ENCODE measurements at places on chromosomes 11 and 22.
A peak's percentile ranks its signal among the peaks of the same experiment; 100 is the strongest.

GRCh38 chr11:2665526-2666400 lies 34.0 kb downstream of the KCNQ1OT1 start:
- peak; percentile 77 for DNase-seq

DNA sequence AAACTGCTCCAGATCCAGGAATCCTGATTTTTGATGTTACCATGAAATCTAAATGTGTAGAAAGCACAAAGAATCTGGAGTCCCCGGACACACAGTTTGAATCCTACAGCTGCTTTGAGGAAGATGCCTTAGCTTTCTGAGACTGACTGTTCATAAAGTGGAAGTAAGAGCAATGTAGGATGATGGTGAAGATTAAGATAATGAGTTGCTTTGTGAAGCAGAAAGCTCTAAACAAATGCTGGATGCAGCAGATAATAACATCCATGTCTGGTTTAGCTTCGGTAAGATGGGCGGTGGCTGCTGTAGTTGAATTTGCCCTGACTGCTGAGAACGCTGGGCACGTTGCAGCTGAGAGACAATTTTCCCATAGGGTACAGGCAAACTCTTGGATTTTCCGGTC lies 20.1 kb downstream of the OVOL1 start:
- no peak for DNase-seq

DNA sequence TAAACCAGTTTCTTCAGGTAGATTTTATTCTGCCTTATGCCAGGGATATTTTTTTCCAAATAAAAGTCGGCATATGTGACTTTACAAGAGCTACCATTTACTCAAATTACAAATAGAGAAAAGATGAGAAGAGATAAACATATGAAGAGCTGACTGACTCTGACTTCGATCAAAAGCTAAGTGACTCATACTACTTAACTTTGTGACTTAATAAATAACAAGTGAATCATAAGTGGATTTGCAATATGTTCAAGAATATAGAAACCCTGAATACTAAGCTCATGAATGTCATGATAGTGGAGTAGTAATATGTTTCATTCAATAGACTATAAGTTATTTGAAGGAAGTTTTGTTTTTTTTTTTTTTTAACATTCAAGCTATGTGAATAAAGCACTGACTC lies 130.5 kb upstream of the ANO3 start:
- no peak for DNase-seq

DNA sequence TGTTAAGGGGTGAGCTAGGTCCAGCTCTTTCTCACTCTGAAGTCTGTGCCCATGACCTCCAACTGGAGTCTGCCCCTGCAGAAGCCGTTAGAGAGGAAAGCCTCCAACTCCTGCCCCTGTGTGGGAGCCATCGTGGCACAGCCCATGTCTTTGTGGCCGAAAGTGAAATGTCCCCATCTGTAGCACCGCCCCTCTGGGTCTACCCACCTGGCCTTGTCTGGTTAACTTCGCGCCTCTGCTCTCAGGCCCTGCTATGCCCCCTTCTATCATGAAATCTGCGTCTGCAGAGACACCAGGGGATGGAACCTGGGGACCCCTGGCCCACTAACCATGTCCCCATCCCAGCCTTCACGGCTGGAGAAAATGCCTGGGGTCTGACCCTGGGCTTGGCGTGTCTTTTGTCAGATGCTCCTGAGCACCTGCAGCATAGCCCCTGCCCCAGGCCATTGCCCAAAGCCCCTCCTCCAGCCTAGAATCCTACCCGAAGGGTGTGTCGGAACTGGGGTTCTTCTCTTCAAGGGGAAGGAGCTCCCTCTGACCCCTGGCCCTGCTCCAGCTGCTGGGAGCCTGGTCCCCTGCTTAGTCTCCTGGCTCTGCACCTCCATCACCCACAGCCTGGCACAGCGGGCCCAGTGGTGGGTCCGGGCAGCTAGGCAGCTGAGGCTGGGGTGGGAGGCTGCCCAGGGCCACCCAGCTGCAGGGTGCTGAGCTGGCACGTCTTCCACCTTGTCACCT lies 35.8 kb upstream of the HMOX1 start:
- no peak for DNase-seq

DNA sequence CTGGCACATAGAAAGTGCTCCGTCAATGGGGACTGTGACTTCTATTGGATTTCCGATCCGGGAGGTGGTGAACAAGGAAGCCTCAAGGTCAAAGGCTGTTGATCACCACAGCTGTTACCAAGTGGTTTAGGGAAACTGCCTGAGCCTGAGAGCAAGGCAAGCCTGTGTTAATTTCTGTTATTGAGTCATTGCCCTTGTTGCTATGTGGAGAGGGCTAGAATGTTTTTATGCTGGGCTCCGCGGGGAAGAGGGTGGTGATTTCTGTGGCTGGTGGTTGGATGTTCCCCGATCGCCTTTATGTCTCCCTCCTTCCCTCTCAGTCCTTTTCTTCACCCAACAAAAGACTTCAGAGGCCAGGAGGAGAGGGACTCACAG lies 108.5 kb upstream of the ALX4 start:
- peak; percentile 36 for DNase-seq

DNA sequence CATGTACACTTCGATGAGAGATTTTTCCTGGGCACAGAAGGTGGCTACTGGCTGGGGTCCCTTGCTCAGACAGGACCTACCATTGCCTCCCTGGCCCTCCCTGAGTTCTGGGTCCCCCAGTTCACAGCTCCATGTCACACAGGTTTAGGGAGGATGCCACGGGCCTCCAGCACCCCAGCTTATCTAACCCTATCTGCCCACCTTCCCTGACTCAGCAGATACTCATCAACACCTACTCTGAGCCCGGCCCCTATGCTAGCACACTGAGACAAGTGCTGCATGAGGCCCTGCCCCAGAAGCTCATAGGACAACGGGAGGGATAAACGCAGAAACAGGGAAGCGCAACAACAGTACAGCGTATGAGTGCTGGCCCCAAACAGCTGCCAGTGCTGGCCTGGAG lies 9.6 kb downstream of the NAGA start:
- DNase-seq, result no peak

Measured in osteocyte (in vitro differentiated cells).